MM.1S (cell line): ENCODE measurements at places on chromosomes 6 and 20.

GRCh38 chr20:34582911-34583310 lies 24.4 kb downstream of the MAP1LC3A start:
- DNase-seq: no peak

DNA sequence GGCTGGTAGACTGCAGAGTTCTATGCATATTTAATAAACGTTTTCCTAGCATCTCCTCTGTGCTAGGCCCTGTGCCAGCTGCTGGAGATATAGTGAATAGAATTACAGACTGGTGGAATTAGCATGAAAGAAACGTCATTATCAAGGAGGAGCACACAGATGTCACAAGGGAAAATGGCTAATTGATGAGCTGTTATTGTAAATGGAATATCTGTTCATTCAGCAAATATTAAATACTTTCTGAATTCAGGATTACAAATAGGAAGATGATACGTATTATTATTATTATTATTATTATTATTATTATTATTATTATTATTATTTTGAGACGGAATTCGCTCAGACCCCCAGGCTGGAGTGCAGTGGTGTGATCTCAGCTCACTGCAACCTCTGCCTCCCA lies 1.2 kb downstream of the AAR2 start:
- DNase-seq: no peak

DNA sequence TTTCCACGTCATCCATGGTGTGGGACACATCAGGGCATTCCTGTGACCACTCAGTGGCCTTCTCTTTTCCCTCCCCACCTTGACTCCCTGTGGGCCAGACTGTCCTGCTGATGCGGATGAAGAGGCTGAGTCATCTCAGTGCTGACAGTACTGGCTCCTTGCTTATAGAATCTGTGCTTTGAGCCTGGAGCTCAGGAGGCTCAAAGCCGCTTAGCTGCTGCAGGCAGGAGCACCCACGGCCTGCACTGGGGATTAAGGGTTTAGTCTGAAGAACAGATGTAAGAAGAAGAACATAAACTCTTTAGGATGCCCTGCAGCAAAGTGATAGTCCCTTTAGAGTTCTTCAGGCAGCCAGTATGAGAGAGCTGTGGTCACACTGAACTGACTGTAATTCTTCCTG lies 642.0 kb upstream of the CHD6 start:
- DNase-seq: no peak

- DNase-seq: peak; percentile 40
Measured at GRCh38 chr6:30154709-30155519, 6.1 kb downstream of the TRIM10 start.

GRCh38 chr20:15445056-15445840 lies 1107.8 kb upstream of the FLRT3 start:
- DNase-seq: no peak

GRCh38 chr6:8506126-8506525 lies 70.8 kb upstream of the SLC35B3 start:
- DNase-seq: no peak

DNA sequence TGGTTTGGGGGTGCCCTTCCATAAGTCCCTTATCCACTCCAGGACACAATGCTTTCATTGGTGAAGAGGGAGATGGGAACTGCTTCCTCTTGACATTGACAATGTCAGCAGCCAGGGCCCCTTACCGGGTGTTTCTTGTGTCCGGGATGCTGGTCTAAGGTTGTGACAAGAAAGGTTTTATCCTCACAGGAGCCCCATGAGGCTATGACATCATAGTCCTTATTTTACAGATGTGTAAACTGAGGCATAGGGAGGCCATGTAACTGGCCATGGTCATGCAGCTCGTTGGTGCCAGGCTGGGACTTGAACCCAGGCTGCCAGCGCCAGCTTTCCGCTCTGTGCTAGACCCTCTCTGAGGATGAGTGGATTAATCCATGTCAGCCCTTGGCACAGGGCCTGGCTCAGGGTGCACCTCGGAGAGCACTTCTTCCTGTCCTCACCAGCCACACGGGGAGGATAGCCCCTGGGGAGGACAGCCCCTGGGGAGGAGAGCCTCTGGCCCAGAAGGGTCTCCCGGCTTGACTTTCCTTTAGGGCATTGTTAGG lies 157.3 kb downstream of the SYCP2 start:
- DNase-seq: no peak

GRCh38 chr6:124470803-124471202 lies 491.4 kb upstream of the RNF217 start:
- no peak for DNase-seq

DNA sequence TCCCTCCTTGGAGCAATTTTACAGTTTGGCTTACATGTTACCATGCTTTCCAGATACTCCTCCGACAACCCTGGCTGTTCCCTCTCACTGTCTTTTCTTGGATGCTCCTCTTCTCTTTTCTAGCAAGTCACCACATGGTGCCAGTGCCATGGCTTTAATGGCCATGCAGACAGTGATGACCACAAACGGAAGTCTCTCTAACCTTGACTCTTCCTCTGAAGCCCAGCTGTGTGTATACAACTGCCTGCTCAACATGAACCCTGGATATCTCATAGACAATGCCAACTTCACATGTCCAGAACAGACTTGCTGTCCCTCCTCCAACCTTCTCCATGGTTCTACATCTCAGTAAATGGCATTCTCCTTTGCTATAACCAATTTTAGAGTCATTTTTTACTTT lies 49.8 kb upstream of the NEDD9 start:
- DNase-seq: no peak

DNA sequence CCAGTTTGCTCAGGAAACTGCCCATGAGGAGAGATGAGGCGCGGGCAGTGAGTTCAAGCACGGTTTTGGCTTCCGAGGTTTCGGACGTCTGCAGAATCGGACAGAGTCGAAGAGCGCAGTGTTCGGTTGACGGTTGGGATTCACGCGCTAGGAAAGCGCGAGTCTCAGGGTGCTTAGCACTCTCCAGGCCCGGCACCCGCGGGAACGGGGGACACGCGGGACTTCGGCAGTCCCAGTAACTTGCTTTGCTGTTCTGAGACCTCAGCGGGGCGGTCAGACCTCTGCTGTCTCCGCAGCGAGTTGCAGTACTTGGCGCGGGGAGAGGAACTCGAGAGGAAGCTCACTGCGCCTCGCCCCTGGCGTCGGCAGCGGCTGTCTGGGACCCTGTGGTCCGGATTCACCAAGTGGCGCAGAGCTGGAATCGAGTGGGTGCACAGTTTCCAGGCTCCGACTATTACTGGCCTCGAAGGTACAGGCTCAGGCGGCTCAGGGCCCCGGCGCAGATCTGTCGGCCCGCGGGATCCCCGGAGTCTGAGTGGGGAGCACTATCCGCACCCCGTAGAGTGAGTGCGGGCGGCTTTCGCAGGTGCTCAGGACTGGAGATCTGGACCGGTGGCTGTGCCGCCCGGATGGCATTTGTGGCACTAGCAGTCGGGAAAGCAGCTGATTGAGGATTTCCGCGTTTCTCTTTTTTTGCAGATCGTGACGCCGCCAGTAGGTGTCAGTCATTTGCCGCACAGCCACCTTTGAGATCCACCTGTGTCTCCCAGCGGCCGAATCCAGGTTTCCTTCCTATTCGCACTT lies at the start of gene POM121L2:
Gene POM121L2 (minus strand): TSS at position 128 of the 804 bp plus-strand sequence. CDS start 103 bp downstream, at position 25.
- peak; percentile 70 for DNase-seq

GRCh38 chr6:146065690-146066089 lies 36.8 kb downstream of the GRM1 start:
- DNase-seq: no peak

GRCh38 chr20:59141818-59142581 lies 21.6 kb upstream of the ZNF831 start:
- no peak for DNase-seq

- DNase-seq: no peak
Measured at GRCh38 chr20:23918101-23918862, 38.7 kb upstream of the CST5 start.

- no peak for DNase-seq
Measured at GRCh38 chr6:11072101-11072500, 21.5 kb upstream of the SMIM13 start.

GRCh38 chr6:97438011-97438671 lies 155.1 kb upstream of the MMS22L start:
- DNase-seq: peak; percentile 12

DNA sequence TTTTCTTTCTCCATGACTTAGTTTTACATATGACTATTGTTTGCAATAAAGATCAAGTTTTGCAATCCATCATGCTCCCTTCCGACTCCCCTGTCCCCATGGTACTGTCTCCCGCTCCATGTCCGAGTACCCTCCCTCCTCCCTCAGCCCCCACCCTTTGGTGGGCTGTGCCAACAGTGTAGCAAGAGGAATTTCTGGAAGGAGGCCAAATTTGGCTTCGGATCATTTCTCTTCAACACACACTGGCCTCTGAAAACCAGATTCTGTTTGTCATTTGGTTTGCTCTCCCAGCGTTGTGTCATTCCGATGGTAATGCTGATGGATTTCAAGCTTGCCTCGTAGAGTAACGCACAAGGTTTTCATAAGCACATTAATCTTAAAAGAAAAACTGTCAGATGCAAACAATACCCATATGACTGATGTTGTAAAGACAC lies 22.9 kb upstream of the PAX1 start:
- no peak for DNase-seq

- no peak for DNase-seq
Measured at GRCh38 chr6:85674604-85675003, 31.9 kb upstream of the SYNCRIP start.

DNA sequence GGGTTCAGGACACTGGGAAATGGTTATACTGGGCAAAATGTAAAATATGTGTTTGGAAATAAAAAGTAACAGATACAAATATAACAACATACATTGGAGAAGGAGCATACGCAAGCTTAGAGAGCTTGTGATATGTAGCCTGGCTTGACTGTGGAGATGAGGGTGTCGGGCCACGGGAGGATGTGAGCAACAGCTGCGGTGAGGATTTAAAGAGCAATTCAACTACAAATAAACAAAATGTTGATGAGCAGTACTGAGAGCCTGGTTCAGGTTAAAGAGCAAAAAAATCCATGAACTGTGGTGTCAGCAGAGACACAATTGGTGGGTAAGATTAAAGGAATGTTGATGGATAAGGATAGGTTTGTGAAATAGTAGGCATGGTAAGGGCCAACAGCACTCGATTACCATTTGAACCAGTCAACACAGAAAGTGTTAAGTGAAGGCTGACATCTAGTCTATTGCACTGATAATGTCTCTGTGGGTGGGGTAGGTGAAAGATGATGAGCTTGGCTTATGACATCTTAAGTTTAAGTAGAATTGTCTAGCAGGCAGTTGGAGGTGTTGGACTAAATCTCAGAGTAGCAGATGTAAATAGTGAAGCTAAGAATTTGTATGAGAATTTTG lies 723.2 kb downstream of the EPM2A start:
- no peak for DNase-seq

GRCh38 chr20:38191654-38192053 lies 26.6 kb upstream of the TGM2 start:
- no peak for DNase-seq

GRCh38 chr6:93017213-93017612 lies 402.1 kb downstream of the EPHA7 start:
- peak; percentile 30 for DNase-seq

DNA sequence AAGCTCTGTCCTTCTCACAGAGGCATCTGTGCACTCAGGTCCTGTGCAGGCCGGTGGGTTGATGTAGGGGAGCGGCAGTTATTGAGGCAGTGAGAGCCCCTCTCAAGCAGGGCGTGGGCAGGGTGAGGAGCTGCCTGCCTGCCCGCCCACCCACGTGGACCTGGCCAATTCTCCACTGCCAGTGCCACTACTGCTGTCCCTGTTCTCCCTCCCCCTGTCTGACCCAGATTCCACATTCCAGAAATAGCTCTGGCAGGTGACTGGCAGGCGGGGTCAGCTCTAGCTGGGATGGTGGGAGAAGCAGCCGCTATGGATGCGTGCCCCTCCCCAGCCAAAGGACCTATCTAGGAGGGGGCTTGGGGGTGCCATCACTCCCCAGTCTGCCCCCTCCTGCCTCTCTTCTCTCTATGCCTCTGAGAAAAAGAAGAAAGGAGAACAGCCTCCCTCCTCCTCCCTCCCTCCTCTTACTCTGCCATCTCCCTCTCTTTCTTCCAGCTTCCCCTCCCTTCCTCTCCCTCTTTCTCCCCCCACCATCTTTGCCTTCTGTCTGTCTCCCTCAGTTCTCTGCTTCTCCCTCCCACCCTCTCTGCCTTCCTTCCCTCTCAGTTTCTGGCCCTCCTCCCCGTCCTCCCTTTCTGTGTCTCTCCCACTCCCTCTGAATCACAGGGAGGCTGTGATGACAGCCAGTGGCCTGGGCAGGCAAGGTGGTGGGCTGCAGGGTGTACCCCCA lies 86.5 kb upstream of the MYL9 start:
- DNase-seq: no peak

GRCh38 chr20:58832457-58832856 lies 18.2 kb downstream of the GNAS-AS1 start:
- DNase-seq: no peak

GRCh38 chr6:28871335-28872156 lies 52.2 kb downstream of the TRIM27 start:
- DNase-seq: no peak

DNA sequence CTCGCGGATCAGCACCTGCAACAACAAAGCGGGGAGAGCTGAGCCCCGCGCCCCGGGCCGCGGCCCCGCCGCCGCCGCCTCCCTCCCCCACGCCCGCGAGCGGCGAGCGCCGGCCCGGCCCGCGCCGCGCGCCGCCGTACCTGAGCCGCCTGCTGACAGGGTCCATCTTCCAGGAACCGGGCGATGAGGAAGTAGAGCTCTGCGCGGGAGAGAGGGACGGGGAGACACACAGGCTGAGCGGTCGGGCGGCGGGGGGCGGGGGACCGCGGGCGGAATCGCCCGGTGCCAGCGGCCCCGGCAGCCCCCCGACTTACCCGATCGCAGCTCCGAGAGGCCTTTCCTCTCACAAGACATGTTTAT lies 359 bp downstream of the PHIP start:
- peak; percentile 44 for DNase-seq

DNA sequence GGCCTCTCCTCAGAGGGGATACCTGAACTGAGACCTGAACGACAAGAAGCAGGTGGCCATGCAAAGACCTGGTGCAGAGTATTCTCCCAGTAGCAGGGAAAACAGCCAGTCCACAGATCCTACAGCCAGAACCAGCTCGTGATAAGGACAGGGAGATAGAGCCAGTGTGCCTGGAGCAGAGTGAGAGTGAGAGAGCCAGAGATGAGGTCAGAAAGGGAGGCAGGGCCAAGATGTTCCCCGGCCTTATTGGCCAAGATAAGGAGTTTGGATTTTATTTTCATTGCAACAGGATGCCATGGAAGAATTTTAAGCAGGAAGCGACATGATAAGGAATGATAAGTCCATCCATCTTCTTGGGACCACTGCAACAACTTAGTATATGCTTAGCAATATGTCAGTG lies 111.8 kb downstream of the UBE3D start:
- no peak for DNase-seq

GRCh38 chr6:108837236-108837971 lies 10.8 kb upstream of the ARMC2 start:
- DNase-seq: peak; percentile 83
